ENCODE measurements at places on chromosomes 11 and 22.

DNA sequence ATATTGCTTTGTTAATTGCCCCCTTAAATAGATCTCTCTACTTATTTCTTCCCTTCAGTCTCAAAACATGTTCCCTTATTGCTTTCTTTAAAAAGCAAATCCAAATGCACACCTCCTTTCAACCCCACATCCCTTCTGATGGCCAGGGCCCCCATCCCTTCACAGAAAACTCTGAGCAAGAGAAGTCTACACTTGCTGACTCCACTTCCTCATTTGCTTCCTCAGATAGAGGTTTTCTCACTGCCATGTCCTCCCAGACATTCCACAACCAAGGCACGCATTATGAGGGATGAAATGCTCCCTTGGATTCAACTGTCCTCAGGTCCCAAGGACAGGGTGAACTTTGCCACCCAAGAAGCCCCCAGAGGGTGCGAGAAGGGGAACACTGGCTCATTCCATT, 43.1 kb downstream of the CSNK2A3 start:
- no peak for DNase-seq

DNA sequence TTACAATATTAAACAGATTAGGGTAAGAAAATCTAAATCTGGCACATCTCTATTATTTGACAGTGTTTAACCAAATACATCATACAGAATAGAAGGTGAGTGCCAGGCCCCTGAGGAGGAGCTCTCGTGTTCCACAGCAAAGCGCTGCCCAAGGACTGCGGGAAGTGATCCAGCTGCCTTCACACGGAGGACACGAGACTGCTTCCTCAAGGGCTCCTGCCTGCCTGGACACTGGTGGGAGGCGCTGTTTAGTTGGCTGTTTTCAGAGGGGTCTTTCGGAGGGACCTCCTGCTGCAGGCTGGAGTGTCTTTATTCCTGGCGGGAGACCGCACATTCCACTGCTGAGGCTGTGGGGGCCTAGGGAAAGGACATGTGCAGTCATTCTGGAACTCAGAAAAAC, 71.1 kb downstream of the NCAPD3 start:
- no peak for DNase-seq

DNA sequence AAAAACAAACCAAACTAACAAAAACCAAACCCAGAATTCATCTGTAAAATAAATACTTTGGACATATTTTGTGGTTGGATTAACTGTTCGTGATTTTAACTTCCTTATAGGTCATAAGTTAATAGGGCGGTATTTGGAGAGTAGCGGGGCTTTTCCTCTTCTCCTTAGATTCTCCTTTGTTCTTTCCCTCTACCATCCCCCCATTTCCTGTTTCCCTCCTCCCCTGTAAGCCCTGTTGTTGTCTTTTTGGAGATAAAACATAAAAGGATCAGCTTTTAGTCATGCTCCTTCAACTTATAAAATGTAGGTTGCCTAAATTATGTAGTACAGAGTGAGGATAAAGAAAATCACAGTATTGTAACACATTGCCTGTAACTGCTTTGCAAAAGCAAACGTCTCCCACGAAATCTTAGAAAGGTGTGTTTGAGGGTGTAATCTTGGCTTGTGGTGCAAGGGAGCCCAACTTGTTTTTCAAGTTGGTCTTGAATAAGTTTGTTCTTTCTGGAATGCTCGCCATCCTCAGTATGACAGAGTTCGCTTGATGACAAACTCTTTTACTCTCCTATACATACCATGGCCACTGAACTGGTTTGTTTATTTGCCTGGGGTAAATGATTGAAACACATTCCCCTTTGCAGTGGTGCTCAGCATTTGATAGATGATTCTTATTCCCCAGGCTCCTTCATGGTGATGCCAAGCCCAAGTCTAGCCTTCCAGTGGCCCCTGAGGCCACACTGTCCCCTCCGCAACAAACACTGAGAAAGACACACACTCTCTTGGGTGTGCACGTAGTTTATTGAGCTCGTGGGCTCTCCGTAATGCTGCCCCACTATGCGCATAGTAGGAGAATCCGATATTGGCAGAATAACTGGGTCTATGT, 49.4 kb downstream of the TEAD1 start:
- no peak for DNase-seq

- no peak for DNase-seq
Observed at GRCh38 chr11:17389957-17390649, 1.6 kb upstream of the KCNJ11 start.

DNA sequence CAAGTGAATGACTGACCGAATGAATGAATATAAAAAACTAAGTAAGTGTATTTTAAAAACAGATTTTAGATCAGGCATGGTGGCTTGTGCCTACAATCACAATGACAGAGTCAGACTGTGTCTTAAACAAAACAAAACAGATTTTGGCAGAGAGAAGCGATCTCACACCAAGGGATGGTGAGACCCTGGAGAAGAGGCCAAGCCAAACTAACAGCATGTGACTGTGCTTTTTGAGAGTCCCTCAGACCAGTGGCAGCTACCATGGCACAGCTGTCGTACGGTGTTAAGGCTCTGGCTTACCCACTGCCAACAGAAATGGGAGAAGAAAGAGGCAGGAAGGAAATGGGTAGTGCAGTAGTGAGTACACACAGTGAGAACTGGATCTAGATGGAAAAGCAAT, 60.6 kb downstream of the SGSM3 start:
- DNase-seq = no peak

GRCh38 chr11:131839326-131839725, 468.9 kb downstream of the NTM start:
- DNase-seq = no peak

- DNase-seq = no peak
Observed at GRCh38 chr11:48182860-48183526, 33.6 kb upstream of the OR4B1 start.

GRCh38 chr22:24051568-24051967, 40.5 kb downstream of the CABIN1 start:
- DNase-seq = no peak

DNA sequence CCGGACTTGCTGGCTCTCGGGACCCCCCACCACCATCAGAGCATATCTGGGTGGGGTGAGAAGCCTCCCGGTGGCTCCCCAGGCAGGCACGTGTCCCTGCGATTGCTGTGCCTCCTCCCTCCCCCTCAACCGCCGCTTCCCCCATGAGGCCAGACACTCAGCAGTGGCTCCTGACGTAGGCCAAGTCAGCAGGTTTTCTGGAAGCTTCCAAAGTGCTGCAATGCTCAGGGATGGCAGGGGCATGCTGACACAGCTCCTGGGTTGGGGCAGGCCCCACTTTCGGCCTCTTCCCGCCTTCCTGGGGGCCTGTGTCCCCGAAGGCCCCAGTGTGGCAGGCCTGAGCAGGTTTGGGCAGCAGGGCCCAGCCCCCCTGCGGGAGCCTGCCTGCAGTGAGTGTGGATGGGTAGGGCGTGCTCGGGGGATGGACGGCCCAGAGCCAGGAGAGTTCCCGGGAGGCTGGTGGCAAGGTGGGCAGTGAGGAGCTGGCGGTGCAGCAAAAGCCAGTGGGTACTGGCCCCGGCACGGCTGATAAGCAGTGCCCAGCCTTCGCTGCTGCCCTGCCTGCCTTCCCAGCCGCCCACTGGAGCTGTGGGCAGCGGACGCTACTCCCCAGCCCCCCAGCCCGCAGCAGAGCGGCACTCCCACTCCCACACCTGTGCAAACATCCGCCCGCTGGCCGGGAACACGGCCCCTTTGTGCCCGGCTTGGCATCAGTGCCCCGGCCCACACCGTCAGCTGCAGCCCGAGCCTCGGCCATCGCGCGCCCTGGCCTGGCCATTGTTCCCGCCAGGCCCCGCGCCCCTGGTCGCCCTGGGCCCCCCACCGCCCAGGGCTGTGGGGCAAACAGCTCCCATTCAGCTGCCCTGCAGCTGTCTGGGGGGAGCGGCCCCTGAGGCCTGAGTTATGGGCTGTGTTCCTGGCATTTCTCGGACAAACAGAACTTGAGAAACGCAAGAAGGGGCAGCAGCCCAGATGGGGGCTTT, 125.0 kb downstream of the KCNQ1OT1 start:
- DNase-seq = no peak

DNA sequence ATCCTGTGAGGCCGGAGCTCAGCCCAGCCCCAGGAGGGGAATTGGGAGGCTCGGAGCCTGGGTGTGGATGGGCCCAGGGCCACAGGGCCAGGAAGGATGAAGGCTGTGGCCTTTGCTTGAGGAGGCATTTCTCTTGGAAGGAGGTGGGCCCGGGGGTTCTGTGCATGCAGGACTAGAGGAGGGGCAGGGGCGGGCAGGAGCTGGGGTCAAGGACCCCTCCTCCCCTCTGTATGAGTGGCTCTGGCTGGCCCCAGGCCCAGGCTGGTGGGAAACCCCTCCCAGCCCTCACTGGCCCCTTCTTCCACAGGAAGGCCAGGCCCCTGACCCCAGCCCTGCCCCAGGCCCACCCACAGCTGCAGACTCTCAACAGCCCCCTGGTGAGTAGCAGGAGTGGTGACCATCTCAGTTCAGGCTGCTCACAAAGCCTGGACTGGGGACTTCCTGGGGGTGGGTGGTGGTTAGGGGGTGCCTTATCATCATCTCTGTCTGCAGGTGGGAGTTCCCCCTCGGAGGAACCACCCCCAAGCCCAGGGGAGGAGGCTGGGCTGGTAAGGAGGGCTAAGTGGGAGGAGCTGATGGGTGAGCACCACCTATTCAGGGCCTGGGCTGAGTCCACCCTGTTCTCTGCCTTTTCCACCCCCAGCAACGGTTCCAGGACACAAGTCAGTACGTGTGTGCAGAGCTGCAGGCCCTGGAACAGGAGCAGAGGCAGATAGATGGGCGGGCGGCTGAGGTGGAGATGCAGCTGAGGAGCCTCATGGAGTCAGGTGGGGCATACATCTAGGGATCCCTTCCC, 6.0 kb downstream of the KCNK7 start:
- DNase-seq = no peak

GRCh38 chr11:71498091-71498490, 29.0 kb upstream of the KRTAP5-7 start:
- no peak for DNase-seq

DNA sequence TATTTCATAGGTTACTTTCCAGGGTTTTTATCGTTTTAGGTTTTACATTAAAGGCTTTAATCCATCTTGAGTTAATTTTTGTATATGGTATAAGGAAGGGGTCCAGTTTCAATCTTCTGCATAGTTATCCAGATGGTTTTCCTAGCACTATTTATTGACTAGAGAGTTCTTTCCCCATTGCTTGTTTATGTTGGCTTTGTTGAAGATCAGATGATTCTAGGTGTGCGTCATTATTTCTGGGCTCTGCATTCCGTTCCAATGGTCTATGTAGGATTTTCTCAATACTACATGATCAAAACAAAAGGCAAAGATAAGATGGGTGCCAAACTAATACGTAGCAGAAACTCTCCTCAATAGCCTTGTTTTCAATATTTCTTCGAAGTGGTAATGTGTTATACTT, 14.3 kb upstream of the RIC3 start:
- DNase-seq = no peak

DNA sequence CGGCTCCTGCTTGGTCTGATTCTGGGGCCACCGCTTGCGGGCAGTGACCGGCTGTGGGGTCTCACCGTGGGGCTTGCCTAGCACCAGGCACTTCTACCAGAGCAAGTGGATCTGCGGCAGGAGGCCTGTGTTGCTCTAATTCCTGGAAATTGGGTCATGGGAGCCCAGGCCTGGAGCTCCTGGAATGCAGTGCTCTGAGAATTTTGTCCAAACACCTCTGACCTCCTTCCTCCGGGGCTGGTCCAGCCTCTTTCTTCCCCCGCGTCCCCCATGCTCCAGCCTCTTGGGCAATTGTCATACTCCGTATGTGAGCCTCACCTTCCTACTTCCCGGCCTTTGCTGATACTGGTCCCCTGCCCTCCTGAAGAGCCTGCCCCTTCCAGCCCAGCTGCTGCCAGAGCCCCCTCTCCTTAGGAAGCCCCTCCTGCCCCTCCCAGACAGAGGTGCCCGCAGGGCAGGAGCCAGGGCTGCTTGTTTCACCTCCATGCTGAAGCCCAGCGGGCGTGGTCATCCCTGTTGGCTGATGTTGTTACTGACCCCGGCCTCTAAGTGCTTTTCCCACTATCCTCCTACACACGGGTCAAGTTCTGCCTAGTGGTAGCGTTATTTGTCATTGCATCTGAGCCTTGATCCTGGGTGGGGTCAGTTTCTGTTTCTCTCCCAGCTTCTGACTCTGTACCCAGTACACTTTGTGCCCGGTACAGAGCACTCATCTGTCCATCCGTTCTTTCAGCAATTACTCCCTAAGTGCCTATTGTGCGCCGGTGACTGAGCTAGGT, 9.6 kb downstream of the MGAT3 start:
- DNase-seq = no peak

GRCh38 chr11:117218133-117218915, 13.5 kb downstream of the PCSK7 start:
- no peak for DNase-seq

- DNase-seq = no peak
Observed at GRCh38 chr22:39174498-39175352, 22.2 kb upstream of the CBX7 start.

- no peak for DNase-seq
Observed at GRCh38 chr11:45881708-45882368, 3.6 kb upstream of the MAPK8IP1 start.

- no peak for DNase-seq
Observed at GRCh38 chr11:114291842-114292680, 4.1 kb upstream of the NNMT start.

- no peak for DNase-seq
Observed at GRCh38 chr22:19959043-19959586, 17.5 kb upstream of the TXNRD2 start.

DNA sequence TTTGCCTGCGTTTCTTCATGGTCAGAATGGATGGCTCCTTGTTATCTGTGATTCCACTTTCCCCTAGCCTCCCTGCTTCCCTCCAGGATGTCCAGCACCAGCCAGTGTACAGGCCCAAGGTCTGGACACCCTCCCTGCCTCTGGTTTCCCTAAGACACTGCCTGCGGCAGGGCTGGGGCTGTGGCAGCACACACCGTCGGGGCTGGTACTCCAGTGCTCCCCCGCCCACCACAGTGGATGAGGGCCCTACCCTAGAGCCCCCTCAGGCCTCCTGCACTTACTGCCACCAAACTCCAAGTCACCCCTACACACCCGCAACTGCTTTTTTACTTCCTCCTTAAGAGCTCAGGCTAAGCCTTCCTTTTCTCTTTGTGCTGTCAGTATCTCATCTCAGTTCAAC, 28.9 kb downstream of the ZNF214 start:
- DNase-seq = no peak

DNA sequence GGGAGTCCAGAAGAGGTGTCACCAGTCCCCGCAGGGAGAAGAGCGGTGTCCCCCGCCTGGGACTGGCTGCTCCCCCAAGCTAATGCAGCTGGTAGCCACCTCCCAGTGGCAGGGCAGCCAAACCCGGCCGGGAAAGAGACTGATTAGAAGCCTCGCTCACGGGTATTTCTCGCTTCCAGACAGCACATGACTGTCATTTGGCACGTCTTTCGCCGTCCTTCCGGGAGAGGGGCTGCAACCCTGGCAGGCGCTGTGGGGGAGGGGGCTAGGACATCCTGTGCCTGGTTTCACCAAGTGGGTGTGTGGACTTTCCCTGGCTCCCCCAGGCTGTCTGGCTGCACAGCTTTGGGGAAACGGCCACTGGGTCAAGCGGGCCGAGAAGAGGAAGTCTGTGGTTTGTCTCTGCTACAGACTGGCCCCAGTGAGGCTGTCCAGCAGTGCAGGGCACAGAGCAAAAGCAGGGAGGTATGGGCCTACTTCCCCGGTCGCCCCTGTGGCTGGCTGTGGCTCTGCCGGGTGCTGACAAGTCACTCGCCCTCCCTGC, 3.8 kb downstream of the CD81 start:
- DNase-seq = no peak

- no peak for DNase-seq
Observed at GRCh38 chr11:95318498-95318897, 87.5 kb upstream of the SESN3 start.

All from stimulated activated CD4-positive, alpha-beta T cell treated with anti-CD3 and anti-CD28 coated beads, Interleukin-12 subunit alpha, Interleukin-12 subunit beta, amount 100 ng/mL, for 24 hours (primary cell).